Caco-2 (cell line): ENCODE measurements at places on chromosomes 7 and 10. TPM values are rescaled to one million over a fixed set of nuclear protein-coding genes. Genes with fewer than 3 reads are reported as not detected.

The SLC39A12 gene
- not detected in 2 replicates for total RNA-seq

The FAM13C gene
- 0.18 and 0.42 TPM in 2 replicates for total RNA-seq

The IGF2BP3 gene
- 124 and 127 TPM in 2 replicates for total RNA-seq

The TMEM176A gene
- total RNA-seq, result 38.7 and 49.6 TPM in 2 replicates

The FXYD4 gene
- not detected in 2 replicates for total RNA-seq

The ANXA8 gene
- 14.1 and 20.9 TPM in 2 replicates for total RNA-seq

The PTPN20 gene
- total RNA-seq, result not detected in 2 replicates

The WNT16 gene
- not detected in 2 replicates for total RNA-seq

The PHKG1 gene
- 1.1 and 1.6 TPM in 2 replicates for total RNA-seq

DNA sequence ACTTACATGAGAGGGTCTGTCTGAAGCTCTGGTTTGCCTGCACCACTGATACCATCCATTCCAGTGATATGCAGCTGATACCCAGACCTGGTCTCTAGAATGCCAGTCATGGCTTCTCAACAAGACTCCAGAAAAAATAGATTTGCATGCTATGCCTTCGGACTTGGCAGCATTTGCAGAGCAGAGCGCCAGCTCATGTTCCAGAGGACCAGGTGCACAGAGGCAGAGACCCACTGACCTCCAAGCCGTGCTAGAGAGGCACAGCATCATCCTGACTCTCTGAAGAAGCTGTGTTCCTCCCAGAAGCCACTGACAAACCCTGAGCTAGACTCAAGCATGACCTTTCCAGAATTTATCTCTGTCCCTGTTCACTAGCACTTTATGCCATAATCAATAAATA, 6.9 kb upstream of the PRKAG2 start:
- peak; percentile 9 for DNase-seq

DNA sequence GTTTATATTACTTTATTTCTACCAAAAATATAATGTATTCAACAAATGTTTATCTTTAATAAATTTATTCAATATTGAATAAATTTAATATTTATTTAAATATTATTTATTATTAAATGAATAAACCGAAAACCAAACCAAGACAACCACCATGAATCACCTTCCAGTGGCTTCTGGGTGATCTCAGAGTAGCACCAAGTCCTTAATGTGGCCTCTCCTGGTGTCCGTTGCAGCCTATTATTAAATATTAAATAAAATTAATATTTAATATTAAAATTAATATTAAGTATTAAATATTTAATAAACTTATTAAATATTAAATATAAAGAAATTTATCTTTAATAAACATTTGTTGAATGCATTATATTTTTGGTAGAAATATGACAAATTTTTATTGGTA, 143.3 kb upstream of the PLPP4 start:
- DNase-seq, result no peak

GRCh38 chr7:18671176-18671575, 175.6 kb downstream of the HDAC9 start:
- no peak for DNase-seq

DNA sequence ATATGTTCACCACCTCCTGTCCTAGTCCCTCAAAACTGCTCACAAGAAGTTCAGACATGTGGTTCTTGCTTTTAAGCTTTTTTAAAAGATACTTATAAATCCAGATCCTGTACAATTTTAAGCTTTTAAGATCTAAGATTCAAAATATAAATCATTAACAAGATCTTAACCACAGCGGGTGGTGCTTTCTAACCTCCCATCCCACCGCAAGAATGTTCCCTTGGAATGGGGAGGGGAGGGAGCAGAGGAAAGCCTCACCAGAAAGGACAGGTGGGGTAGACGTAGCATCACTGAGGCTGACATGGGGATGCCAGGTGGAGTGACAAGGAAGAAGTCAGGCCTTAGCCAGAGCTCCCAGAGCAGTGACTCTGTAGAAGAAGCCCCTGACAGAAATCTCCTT, 133.5 kb downstream of the C1GALT1 start:
- DNase-seq, result no peak

DNA sequence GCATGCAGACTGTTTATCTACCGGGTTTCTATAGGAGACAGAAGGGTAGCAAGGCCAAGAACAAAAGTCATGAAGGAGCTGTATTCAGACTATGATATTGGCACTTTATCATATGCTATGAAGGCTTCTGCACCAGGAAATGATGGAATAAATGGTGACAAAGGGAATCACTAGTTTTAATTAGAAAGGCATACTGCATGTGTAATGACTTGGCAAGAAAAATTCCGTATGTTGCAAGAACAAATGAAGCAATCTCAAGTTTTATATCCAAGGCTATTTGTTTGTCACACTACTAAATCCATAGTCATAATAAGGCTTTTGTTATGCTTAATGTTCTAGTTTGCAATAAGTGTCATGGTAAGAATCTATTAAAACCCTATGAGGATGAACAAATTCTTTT, 230.9 kb downstream of the ZEB1 start:
- no peak for DNase-seq

DNA sequence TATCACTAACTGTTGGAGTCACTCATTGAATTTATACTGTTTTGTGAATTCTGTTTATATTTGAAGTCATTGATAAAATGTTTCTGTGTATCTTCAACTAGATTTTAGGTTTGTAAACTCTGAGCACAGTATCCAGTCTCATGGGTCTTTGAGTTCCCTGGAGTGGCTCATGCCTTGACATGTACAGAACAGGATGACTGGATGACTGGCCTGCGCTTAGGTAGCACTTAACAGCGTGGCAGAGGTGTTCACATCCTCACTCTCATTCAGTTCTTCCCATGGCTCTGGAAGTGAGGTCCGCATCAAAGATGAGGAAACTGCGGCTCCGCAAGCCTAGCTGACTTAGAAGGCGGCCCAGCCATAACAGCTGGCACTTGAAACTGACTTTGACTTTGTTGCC, 576.9 kb downstream of the SUGCT start:
- no peak for DNase-seq

DNA sequence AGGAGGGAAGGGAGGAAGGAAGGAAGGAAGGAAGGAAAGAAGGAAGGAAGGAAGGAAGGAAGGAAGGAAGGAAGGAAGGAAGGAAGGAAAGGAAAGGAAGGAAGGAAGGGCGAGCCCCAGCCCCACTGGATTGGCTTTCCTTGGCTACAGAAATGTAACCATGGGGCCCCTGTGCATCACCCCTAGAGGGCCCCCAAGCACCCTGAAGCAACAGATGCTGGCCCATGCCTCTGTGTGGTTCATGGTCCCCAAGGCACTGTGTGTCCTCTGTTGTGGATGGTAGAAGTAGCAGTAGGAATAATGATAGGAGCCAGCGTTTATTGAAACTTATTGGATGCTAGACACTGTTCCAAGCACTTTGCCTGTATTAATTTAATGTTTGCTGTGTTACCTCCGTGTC, 116.6 kb upstream of the MACROH2A2 start:
- peak; percentile 39 for DNase-seq

DNA sequence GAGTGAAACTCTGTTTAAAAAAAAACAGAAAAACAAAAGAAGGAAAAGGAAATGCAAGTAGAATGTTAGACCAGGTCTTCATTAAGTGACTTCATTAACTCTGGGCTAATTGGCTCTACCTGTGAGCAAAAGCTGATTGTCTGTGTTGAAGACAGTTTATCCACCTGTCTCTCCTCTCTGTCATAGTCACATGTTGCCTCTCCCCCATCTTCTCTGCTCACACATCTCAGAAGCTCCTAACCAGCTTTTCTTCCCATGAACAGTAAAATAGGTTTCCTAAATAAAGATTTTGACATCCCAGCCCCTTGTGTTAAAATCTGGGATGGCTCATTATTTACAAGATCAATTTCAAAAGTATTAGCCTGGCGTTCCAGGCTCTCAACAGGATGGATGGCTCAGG, 222.7 kb downstream of the CACNB2 start:
- DNase-seq, result no peak

- no peak for DNase-seq
Observed at GRCh38 chr10:64619102-64619501, 1097.9 kb downstream of the REEP3 start.

DNA sequence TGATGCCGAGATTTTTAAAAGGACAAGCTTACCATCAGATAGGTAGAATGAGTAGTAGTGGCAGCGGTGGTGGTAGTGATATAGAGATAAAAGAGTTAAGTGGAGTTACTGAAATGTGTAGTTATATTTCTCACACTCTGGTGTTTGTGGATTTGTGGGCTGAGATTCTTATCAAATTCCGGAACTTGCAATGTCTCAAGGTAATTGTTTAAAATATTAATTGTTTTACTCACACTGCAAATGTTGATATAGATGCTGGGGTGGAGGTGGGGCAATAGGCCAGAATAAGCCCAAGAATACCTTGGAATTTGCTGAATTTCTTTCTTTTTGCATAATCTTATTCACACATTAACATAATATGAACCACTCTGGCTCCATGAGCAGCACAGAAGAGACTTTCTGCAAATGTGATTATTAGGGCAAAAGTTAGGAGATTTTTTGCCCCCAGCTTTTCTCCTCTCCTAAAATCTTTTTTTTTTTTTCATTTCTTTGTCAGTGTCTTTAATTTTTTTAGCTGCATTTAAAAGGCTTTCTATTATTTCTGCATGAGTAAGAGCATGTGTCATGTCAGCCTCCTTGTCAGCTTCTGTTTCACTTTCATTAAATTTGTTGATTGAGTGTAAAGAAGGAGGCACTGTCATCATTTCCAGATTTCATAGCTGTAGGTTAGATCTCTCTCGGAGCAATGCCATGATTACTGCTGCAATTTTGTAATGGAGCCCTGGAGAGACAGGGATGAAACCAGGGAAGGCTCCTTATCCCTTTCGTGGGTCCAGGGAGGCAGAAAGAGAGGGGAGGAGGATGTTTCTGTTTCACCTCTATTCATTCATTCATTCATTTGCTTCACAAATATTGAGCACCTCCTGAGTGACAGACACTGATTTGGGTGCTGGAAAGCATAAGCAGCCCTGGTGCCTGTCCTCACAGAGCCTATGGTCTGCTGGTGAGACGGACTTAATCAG, 13.1 kb upstream of the SGMS1 start:
- no peak for DNase-seq

- DNase-seq, result no peak
Observed at GRCh38 chr7:89837515-89837914, 316.8 kb upstream of the STEAP1 start.

GRCh38 chr7:119197172-119197876, 972.8 kb downstream of the ANKRD7 start:
- DNase-seq, result no peak

GRCh38 chr7:102054158-102054557, 232.5 kb upstream of the SH2B2 start:
- no peak for DNase-seq

GRCh38 chr10:132237871-132238270, 51.1 kb downstream of the DPYSL4 start:
- no peak for DNase-seq

DNA sequence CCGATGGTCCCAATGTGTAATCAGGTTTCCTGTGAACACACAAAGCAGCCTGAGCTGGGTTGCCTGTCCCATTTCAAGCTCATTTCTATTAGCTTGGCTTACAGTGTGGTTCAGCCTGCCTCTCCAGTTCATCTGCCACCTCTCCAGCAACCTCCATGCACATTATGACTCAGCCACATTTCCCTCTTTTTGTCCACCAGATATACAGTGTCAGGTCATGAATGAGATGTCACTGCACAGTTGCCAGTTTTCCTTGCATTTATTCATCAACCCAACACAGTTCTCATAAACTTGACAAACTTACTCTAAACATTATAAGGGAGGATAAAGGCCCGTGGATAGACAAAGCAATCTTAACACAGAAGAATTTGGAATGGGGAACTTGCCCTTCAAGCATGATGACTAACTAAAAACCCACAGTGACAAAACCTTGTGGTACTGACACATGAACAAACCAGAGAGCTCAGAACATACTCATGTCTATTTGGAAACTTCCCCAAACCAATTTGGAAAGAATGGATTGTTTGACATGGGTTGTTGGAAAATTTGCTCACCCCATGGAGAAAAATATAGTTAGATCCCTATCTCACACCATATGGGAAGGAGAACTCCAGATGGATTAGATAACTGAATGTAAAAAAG, 2.5 kb upstream of the CFAP58 start:
- DNase-seq, result no peak

- DNase-seq, result no peak
Observed at GRCh38 chr7:38679419-38679818, 48.2 kb upstream of the AMPH start.

GRCh38 chr10:101260764-101261481, 31.7 kb upstream of the LBX1 start:
- DNase-seq, result no peak

DNA sequence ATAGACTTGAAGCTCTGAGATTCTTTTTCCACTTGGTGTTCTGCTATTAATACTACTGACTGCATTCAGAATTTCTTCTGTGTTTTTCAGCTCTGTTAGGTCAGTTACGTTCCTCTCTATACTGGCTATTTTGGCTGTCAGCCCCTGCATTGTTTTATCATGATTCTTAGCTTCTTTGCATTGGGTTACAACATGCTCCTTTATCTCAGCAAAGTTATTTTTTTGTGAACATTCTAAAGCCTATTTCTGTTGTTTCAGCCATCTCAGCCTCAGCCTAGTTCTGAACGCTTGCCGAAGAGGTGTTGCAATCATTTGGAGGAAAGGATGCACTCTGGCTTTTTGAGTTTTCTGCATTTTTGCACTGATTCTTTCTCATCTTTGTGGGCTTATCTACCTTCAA, 201.5 kb upstream of the GNAI1 start:
- DNase-seq, result no peak

- DNase-seq, result no peak
Observed at GRCh38 chr7:18444826-18445225, 50.7 kb upstream of the HDAC9 start.

- no peak for DNase-seq
Observed at GRCh38 chr10:69213591-69214311, 6.4 kb upstream of the HKDC1 start.

DNA sequence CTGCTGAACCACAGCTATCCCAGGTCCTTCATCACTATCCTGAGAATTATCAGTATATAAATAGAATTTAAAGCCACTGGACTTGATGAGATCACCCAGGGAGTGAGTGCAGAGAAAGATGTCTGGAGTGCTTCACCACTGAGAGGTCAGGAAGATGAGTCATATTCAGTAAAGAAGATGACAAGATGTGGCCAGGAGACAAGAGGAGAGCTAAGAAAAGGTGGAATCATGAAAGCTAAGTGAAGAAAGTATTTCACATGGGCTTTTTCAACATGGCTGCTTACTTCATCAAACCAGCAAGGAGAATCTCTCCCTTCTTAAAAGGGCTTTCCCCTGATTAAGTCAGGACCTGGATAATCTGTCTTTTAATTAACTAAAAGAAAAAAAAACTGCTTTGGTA, 9.1 kb upstream of the PRKAR2B start:
- no peak for DNase-seq

- no peak for DNase-seq
Observed at GRCh38 chr7:158050978-158051651, 536.5 kb downstream of the PTPRN2 start.

GRCh38 chr7:29567174-29567573, 3.5 kb downstream of the PRR15 start:
- peak; percentile 31 for DNase-seq

DNA sequence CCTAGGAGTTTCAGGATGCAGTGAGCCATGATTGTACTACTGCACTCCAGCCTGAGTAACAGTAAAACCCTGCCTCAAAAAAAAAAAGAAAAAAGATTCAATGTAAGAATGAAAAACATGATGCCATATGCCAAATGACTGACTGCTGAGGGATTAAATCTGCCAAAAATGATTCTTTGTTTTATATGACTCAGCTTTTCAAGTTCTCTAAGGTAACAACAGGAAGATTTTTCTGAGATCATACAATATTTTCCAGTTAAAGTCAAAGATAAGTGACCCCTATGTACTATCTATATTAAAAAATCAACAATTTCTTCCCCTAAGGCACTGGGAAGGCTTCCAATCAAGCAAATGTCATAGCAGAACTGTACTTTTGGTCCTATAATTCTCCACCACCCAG, 271.2 kb upstream of the IMMP2L start:
- DNase-seq, result no peak
